NCI-H1105 (cell line): ENCODE measurements at places on chromosomes 7 and 10.
A peak's percentile ranks its signal among the peaks of the same experiment; 100 is the strongest.

DNA sequence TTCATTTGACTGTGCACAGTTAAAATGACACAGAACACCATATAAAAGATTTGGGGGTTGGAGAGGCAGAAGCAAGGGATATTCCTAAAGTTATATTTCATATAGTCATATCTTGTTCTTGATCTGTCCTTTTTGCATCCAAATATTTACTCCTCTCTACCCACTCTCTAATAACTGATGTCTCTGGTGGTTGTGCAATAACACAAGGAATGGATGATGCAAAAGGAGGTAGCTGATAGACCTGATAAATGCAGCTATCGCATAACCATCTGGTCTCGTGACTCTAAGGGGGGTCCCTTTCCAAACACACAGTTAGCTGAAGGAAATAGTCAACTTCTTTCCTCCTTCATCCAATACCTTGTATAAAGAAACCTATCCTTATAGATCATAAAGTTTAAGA, 123.1 kb downstream of the POLR1F start:
- no peak for DNase-seq

GRCh38 chr7:28685644-28686417, 272.3 kb downstream of the TRIL start:
- peak; percentile 35 for DNase-seq

DNA sequence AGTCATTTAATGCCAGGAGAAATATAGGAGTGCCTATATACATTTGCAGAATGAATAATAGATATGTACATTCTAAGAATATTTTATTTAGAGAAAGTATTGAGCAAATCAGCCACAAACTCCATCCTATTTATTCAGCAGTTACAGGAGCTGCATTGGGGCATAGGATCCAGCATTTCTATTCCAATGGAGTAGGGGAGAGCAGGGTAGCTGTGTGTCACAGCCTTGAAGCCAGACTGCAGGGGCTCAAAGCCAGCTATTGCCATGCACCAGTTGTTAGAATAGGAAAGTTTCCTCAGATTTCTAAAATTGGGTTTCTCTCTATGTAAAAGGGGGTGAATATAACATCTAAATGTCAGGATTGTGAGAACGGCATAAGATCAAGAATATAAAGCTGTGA, 116.8 kb upstream of the MYO3A start:
- DNase-seq, result no peak

GRCh38 chr7:46485481-46486065, 564.5 kb upstream of the IGFBP3 start:
- DNase-seq, result no peak

DNA sequence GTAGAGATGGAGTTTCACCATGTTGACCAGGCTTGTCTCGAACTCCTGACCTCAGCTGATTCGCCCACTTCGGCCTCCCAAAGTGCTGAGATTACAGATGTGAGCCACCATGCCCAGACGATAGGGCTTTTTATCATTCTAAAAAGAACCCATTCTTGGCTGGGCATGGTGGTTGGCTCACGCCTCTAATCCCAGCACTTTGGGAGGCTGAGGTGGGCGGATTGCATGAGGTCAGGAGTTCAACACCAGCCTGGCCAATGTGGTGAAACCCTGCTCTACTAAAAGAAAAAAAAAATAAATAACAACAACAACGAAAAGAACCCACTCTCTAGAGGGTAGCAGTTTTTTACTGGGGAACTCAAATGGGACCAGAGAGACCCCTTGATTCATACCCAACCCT, 112.7 kb downstream of the PLXDC2 start:
- no peak for DNase-seq

DNA sequence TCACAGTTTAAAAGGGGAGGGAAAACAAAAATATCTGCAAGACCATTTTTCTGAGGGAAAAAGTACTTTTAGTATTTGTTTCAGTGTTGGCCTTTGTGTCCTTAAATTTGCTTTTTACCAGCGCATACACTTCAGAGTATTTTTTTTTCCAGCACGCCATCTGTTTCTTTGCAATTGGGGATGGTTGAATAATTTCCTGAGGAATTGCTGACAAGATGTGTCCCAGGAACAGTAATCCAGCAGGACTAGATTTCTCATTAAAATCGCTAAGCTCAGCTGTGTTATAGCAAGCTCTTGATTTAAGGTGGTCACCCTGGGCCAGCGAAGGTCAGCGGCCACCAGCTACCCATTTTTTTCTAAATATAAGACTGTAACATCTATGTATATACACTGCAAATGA, 156.9 kb upstream of the RHOBTB1 start:
- DNase-seq, result no peak

- DNase-seq, result no peak
Observed at GRCh38 chr7:45000093-45001032, at the start of gene CCM2. Gene CCM2, plus strand, starts transcription at chr7:45000201. Its CDS starts 133 bp downstream, at chr7:45000334.

DNA sequence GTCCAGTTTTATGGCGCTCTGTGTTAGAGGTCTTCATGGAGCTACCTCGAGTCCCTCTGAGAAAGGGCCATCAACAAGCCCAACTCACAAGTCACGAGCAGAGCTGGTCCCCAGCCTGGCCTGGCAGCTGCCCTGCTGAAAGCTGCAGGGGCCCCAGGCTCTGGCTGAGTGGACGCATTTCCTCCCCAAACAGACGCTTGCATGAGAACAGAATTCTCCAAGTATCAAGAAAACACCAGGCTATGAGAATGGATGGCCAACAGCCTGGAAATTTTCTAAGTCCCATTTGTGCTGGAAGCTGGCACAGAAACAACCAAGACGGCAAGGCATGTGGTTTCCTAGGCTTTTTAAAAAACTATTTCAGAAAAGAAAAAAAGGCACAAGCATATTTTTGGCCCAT, 114.8 kb downstream of the FAM53B start:
- DNase-seq, result no peak

DNA sequence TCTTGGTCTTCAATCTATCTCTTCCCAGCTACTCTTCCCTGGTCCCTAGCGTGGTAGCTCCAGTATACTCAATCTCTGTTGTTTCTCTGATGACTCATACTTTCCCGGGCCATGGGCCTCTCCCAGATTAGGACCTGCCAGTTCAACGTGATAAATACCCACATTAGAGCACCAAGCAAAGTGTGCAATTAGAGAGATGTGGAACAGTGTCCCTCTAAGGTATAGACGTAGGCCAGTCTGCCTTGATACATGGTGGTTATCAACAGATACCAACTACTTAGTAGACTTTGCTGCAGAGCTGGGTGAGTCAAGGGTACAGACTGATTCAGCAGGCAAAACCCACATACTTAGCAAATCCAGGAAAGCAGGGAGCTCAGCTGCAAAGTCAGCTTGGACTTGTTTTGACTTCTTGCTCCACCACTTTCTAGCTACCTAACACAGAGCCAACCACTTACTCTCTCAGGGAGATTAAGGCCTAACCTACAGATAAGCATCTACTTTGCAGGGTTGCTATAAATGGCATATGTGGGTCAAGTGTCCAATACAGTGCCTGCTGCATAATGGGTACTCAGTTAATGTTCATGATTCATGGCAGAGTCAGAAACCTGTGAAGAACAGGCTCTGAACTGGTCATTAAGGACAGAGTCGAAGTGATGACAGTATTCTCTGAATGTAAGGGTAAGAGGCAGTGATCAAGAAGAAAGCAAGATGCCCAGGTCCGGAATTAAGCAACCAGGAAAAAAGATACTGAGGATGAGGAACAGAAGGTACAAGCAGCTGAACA, 176.1 kb downstream of the CHN2 start:
- DNase-seq, result no peak

- DNase-seq, result no peak
Observed at GRCh38 chr10:78902815-78903214, 166.0 kb upstream of the ZMIZ1 start.

GRCh38 chr10:22339761-22340328, 5.5 kb upstream of the SPAG6 start:
- no peak for DNase-seq

DNA sequence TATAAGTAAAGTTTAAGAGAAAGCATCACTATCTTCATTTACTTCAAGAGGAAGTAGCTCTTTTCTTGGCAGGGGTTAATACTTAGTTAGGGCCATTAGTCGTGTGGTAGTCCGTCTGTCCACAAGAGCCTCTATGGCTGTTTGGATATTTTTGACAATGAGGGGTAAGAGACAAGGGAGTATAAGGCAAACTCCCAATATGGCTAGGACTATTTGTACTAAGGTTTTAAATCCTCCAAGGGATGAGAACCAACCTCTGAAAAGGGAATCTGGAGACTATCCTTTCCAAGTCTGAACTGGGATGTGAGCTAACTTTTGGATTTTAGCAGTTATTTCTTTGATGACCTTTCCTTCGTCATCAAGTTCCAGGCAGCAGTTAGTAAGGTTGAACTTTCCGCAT, at the start of gene ZNF117:
Gene ZNF117 (minus strand): TSS at position 101 of the 400 bp plus-strand sequence.
- DNase-seq, result no peak

DNA sequence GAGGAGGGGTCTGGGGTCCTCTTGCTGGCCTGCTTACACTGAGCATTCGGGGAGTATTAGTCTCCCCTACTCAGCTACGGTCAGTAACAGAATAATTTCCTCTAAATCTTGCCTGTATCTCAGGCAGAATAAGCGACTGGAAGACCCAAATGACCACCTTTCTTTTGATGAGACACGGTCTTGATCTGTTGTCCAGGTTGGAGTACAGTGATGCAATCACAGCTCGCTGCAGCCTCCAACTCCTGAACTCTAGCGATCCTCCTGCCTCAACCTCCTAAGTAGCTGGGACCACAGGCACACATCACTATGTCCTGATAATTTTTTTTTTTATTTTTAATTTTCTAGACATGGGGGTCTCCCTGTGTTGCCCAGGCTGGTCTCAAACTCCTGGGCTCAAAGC, 17.2 kb downstream of the CCL24 start:
- DNase-seq, result no peak
